ENCODE measurements at places on chromosomes 5 and 9. TPM values are rescaled to one million over a fixed set of nuclear protein-coding genes. Genes with fewer than 3 reads are reported as not detected.
A peak's percentile ranks its signal among the peaks of the same experiment; 100 is the strongest.

COL27A1 gene
- 71.1 TPM for polyA plus RNA-seq

DNA sequence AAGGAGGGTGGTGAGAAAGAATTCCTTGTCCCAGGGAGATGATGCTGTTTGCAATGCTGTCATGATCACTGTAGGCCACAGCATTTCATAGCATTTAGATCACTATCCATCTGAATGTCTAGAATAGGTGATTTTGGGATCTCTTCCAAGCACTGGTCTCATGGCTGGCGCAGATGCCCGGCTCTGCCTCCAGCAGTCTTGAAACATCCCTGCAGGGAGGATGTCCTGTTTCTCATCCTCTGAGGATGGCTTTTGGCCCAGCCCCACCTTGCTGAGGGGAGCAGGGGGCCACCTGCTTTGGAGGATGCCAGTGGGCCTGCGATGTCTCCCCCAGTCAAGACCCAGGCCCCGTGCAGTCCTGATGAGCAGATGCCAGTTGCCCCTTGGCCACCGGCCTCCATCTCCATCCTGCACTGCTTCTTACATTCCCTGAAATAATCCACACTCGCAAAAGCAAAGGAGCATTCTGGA lies 63.5 kb upstream of the GARNL3 start:
- DNase-seq, result no peak

ANKRD18A gene
- polyA plus RNA-seq, result 20.6 TPM

DNA sequence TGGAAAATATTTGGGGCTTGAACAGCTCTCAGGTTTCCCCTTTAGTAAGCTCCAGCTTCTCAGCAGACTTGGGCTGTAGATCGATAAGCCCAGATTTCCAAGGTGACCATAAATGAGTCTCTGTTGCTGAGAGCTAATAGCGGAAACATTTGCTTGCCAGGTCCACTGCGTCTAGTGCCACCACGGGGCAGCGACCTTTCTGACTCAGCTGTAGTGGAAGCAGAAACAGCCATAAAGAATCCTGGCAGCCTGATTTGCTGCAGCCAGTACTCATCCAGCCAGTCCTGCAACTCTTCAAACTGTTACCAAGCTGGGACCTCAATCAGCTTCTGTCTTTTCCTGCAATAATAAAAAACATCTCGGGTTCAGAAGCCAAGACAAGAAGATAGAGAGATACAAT lies 241.7 kb downstream of the DOCK8 start:
- peak; percentile 53 for DNase-seq
